ENCODE measurements at places on chromosomes 1 and 21.

GRCh38 chr1:162422662-162423375 is 10.9 kb upstream of the SH2D1B start:
- DNase-seq = no peak

DNA sequence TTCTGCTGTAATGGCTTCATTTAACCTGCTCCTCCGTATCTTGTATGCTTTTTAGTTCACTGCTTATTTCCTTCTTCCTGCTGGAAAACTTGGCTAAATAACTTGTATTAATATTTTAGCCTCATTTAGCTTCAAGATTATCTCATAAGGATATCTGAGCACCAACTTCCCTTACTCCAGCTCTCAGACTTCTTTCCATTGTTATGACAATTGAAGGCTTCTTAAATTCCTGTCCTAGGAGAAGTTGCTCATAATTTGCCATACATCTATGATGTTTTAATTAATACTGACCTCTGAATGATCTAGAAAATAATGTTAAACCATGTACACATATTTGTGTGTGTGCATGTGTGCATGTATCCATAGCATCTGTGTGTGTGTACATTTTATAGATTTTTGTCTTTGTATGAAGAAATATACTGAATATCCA is 1524.4 kb upstream of the TPTE start:
- no peak for DNase-seq

DNA sequence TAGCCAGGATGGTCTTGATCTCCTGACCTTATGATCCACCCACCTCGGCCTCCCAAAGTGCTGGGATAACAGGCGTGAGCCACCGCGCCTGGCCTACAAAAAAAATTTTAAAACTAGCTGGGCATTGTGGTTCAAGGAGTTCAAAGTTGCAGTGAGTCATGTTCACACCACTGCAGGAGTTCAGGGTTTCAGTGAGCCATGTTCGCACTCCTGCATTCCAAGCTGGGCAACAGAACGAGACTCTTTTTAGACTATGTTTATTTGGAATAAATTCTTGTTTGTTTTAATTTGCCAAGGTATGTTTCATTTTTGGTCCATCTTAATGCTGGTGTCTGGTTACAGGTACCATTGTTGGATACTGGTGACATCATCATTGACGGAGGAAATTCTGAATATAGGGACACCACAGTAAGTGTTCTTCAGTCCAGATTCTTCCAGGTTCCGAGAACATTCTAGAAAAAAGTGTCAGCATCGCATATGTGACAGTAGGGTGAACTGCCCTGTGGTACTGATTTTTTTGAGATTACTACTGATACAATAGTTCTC is 3.9 kb downstream of the PGD start:
- DNase-seq = no peak

DNA sequence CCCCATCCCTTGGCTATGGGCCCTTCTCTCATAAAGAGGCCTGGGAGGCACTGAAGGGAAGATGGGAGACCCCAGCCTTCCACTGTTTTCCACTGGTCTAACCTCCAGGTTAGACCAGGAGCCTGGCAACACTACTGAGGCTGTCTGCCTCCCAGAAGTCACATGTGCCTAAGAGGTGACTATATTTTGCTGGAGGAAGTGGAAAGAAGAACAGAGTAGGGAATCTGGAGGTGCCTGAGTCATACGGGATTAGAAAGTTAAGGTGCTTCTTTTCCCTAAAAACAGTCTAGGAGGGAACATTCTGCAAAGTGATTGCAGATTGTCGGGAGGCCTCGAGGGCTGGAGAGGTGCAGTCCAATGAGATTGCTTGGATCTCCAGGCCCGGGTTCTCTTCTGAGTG is 4.6 kb downstream of the NFASC start:
- no peak for DNase-seq

- DNase-seq = no peak
These were observed 6.8 kb downstream of the TENT5B start for GRCh38 chr1:27005648-27006496.

DNA sequence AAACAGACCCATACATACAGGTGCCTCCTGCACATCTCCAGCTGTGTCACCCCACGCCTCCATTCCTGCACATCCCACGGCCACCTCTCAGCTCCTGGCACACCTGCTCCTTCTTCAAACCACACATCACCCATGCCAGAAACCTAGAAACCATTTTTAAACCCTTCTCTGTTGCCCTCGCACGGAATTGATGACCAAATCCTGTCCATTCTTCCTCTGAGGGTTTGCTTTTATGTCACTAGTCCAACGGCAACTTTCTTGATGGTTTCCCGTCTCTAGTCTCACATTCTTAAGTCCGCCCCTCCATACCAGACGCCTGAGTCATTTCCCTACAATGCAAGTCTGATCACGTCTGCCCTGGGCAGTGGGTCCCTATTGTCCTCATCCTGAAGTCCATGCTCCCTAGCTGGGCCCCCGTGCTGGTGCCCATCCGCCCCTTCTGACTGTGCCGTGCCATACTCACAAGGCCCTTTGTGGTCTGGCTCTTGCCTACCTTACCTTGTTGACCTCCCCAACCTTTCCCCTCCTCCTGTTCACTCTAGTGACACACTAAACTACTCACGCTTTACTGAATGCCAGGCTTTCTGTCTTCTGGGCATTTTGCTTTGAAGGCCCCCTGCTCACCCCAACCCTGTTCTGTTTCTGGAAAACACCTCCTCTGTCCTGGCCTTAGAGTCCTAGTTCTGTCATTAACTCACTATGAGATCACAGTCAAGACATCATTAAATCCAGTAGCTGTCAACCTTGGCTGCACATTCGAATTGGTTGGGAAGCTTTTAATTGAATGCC is 17.6 kb downstream of the SLC2A1 start:
- no peak for DNase-seq

DNA sequence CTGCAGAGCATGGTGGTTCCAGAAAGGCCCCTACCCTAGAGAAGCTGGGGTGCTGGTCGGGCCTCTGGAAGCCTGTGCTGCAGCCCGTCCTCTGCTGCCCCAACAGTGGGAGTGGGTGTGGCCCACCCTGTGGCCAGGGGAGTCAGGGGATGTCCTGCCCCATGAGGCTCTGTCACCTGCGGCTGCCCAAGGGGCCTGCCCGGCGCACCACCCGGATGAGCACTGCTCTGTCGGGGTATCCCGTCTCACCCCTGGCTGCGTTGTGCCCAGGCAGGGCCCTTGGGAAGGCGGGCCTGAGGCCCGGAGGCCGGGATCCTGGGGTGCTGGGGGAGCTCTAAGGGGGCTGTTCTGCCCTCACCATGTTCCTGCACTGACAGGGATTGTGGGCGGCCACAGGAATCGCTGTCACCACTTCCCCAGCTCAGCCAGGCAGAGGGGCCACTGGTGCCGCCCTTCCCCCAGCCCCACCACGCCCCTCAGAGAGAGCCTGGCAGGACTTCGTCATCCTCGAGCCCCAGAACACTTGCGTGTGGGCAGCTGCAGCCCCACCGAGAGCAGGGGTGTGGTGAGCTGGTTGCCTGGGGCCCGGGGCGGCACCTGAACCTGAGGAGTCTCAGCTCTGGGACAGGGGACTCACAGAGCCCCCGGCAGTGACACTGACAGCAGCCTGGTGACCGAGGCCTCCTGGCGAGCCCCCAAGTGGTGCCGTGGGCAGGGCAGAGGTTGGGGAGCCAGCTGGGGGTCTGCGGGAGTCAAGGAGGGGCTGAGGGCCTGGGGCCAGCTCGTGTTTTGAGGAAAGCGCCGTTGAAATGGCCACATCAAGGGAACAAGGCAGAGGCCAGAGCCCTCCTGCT is 20.2 kb downstream of the PANK4 start:
- no peak for DNase-seq

GRCh38 chr1:145827966-145828365 is 4.0 kb downstream of the POLR3C start:
- DNase-seq = no peak

GRCh38 chr1:234572966-234573365 is 37.0 kb downstream of the IRF2BP2 start:
- DNase-seq = no peak

GRCh38 chr1:65412984-65413375 is 7.5 kb upstream of the LEPR start:
- no peak for DNase-seq

GRCh38 chr1:207025146-207025880 is 7.2 kb downstream of the C1orf116 start:
- DNase-seq = no peak

GRCh38 chr1:211734791-211735190 is 59.4 kb upstream of the NEK2 start:
- no peak for DNase-seq

- DNase-seq = no peak
These were observed 93.3 kb downstream of the PDE9A start for GRCh38 chr21:42746593-42747275.

GRCh38 chr1:66648901-66649595 is 103.2 kb upstream of the DYNLT5 start:
- no peak for DNase-seq

GRCh38 chr1:92029241-92029922 is 403 bp upstream of the EPHX4 start:
- DNase-seq = no peak

DNA sequence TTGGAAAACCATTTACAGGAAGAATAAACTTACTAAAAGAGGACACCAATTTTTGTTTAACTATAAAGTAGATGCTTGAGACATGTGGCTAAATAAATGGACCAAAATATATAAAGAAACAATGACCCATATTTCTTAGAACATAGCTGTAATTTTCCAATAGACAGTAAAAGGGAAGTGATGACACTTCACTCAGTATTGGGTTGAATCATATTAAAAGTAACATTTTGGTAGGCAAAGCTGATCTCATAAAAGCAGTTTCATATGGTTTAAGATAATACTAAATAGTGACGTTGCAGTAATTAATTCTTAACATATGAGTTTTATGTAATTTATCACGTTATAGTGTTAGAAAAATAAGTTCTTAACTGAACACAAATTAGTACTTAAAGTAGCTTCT is 308.9 kb upstream of the RUNX1 start:
- DNase-seq = no peak

GRCh38 chr1:163439471-163439870 is 117.7 kb downstream of the NUF2 start:
- DNase-seq = no peak

- DNase-seq = no peak
These were observed 41.3 kb upstream of the TACSTD2 start for GRCh38 chr1:58618303-58618702.

DNA sequence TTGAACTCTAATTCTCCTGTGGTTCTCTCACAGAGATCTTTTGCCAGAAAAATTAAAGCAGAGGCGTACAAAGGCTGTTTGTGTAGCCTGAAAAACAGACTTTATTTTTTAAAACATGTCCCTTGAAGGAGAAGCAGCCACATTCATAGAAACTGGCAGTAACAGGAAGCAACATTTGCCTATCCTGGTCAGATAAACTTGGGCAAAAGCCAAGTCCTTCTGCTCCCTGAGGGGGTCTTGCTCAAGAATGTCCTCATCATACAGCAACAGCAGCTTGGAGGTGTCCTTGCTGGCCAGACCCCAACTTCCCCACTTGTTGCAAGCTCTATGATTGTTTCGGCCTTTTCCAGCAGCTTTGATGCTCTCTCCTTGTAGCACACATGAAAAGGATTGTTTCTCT is 36.3 kb downstream of the MSTO1 start:
- no peak for DNase-seq

DNA sequence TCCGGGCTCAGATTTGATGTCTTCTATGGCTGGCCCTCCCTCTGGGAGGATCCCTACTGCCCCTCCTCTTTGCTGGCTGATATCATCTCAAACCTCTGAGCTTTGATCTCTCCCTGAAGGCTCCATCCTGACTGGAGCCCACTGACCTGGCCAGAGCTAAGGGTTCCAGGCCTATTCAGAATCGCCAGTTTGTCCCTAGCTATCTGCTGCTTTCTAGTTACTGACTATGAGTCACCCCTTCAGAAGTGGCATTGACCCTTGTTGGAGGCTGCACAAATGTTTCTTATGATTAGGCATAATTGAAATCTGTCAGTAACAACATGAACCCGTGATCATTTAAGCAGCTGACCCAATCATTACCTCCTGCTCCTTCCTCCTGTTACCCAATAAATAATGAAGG is 87.1 kb downstream of the ABCA4 start:
- DNase-seq = no peak
